Stimulated activated CD8-positive, alpha-beta memory T cell treated with anti-CD3 and anti-CD28 coated beads, Interleukin-4, amount 100 ng/mL, for 1 hour (primary cell): ENCODE measurements at places on chromosomes 3 and 15.

DNA sequence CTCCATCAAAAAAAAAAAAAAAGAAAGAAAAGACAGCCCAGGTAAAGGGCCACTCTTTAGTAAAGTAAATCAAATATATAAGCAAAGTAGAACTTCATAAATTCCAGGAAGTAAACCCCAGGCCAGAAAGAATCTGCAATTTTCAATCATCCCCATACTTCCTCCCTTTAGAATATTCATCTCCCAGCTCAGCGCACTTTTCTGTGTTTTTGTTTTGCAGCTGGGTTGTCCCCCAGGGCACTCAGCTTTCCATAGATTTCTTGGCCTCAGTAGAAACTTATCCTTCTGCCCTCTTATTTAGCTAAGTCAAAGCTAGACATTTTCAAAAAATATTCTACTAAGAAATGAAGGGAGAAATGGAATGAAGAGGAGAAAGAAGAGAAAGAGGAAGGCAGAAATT, 24.0 kb upstream of the SPRED1 start:
- no peak for DNase-seq

GRCh38 chr15:40079456-40079855, 29.2 kb downstream of the BMF start:
- no peak for DNase-seq

- no peak for DNase-seq
Observed at GRCh38 chr3:185824051-185825005, 514 bp downstream of the IGF2BP2 start.

DNA sequence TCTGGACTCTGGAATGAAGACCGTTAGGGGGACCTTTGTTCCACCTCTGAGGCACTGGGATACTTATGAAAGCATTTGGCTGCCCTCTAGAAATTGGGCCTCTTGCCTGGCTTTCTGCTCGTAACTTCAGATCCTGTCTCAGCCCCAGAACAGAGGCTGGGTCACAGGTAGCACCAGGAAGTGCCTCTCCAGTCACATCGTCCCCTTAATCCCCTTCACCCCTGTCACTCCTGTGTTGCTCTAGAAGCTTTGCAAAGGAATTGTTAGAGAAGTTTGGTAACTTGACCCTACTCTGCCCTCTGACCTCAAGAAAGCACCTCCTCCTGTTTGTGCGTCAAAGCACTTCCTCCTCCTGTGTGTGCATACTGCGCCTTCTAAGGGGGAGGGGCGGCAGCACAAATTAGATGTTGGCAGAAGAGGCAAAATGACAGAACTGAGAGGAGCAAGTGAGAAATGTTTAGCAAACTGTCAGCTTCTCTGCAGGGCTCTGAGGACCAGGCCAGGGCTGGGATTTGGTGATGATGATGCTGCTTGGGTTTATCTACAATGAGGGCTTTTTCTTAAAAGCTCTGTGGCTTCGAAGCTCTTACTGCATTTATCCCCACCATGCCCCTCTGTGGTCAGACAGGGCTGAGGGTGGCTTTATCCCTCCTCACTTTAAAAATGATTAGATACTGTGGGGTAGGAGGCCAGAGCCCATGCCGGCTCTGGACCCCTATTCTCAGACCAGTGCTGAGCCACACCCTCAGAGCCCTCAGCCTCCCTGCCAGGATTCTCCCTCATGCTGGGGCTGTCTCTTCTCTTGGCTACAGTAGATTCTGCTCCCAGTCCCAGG, 76.2 kb downstream of the LARS2 start:
- DNase-seq: no peak

- no peak for DNase-seq
Observed at GRCh38 chr3:57512166-57512565, 32.0 kb downstream of the DNAH12 start.

DNA sequence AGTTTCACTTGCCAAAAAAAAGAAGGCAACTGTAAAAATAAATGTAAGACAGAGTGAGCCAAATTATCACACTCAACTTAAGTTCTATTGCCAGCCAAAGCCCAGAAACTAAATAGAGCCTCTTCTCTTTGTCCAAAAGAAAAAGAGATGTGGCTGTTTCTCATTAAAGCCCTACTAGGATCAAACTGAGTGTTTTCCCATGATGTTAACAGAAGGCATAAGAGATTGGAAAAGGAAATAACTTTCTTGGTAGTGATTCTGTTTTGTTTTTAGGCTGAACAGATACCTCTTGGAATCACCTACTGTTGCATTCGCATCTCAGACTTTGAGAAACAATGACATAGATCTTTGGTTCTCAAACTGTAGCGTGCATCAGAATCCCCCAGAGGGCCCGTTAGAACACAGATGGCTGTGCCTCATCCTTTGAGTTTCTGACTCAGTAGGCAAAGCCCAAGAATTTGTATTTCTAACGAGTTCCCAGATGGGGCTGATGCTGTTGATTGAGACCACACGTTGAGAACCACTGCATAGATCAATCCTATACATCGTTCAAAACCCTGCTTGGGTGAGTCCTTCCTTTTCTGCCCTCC, 42.5 kb upstream of the SRGAP3 start:
- DNase-seq: no peak

DNA sequence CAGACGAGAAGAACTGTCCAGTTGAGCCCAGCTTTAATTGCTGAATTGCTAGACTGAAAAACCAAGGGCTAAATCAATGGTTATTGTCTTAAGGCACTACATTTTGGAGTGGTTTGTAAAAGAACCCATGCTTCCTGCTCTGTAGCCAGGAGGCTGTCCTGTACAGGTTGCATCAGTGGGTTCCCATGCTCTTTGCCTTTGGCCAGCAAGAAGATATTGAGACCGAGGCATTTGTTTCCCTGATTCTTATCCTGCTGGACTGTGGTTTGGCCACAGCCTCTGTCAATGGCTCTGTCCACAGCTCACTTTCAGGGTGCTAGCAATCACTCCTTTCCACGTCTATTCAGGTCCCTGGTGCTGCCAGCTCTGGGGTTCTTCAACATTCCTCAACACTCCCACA, 89.6 kb downstream of the FAM43A start:
- DNase-seq: no peak

- DNase-seq: no peak
Observed at GRCh38 chr3:35592589-35593295, 46.6 kb upstream of the ARPP21 start.

DNA sequence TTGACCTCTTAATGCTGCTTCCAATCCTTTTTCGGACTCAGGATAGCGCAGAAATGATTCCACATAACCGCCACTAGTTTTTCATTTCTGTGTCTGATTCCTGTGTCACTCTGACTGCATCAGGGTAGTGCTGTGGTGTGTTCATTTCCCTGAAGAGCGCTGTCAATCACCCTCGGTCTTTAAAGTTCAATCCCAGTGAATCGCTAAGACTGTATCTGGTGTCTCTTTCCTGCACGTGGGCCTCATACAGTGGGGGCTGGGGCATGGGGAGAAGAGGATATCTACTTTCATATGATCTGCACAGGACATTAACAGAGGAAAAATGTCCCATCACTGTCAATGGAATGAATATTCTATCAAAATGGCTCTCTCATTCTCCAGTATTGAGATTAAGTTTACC, 32.9 kb upstream of the BNIP2 start:
- DNase-seq: no peak

GRCh38 chr3:134419214-134419959, 45.1 kb upstream of the AMOTL2 start:
- no peak for DNase-seq

DNA sequence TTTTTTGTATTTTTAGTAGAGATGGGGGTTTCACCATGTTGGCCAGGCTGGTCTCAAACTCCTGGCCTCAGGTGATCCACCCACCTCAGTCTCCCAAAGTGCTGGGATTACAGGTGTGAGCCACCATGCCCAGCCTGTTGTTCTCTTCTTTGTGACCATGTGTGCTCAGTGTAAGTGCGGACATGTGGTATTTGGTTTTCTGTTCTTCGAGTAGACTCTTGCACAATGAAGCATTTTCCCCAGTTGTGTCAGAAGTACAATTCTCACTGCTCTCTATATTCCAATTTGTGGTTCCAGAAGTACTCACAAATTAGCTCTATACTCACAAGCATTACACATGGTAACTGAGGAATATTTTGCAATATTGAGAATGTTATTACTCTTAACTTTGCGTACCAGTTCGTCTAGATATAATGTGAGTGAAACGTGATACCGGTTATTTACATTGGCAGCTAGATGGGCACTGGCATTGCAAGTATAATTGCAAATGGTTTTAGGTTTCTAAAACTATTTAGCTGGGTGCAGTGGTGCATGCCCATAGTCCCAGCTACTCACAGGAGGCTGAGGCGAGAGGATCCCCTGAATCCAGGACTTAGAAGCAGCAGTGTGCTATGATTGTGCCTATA, 34.2 kb upstream of the MTMR14 start:
- no peak for DNase-seq

GRCh38 chr3:17407576-17407975, 334.9 kb downstream of the TBC1D5 start:
- DNase-seq: no peak

DNA sequence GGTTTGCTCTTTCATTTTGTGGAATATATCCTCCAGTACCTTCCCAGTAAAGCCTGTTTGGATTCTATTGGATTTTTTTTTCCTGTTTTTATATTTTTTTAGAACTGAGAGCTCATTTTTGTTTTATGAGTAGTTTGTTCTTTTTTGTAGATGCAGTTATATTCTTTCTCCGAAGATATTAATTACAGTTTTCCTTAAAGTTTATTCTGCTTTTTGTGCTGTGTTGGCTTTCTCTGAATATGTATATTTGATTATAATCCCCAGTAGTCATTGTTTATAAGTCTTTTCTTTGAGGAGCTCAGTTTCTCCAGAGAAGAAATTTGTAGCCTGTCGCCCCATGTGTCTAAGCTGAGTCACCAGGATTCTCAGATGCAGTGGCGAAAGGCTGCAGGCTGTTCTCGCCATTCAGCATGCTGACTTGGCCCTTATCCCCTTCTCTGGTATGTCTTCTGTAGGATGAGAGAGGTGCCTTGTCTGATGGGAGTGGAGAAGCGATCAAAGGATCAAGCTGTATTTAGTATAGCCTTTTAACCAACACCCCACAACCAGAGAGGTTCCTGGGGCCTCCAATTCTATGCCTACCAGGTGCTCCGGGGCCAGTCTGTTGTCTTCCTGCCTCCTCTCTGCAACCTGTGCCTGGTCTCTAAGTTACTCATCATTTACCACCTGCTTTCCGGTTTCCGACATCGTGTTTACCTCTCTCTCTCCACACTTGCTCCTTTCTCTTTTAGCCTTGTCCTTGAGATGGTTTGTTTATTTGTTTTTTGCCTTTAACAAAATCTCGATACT, 31.7 kb upstream of the MFSD1 start:
- DNase-seq: no peak

GRCh38 chr3:195246581-195246995, 24.4 kb downstream of the XXYLT1 start:
- DNase-seq: no peak

- no peak for DNase-seq
Observed at GRCh38 chr3:111418391-111418790, 123.6 kb upstream of the CD96 start.

DNA sequence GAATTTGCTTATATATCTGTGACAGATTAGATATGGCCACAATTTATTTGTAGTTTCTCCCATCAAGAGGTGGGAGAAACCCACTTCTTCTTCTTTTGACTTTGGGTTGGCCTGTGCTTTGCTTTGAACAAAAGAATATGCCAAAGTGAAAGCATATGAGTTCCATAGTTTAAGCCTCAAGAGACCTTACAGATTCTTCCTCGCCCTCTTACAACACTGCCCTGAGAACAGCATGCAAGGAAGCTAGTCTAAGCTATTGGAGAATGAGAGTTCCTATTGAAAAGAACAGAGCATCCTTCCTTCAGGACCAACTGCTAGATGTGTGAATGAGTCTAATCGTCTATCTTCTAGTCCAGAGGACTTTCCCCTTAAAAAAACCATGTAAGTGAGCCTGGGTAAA, 394.8 kb downstream of the TUSC7 start:
- no peak for DNase-seq

DNA sequence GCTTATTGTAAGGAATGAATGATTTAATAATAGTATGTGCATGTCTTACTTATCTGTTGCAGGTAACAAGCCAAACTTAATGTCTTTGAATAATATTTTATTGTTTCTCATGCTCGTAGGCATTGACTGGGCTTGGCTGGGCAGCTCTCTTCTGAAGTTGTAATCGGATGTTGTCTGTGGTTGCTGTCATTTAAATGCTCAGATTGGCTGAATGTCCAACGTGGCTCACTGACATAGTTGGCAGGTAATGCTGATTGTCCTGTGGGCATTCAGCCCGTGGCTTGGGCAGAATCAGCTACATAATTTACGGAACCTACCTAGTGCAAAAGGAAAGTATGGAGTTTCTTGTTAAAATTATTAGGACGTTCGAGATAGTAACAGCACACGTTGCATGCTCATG, 297.4 kb upstream of the GBE1 start:
- DNase-seq: no peak

DNA sequence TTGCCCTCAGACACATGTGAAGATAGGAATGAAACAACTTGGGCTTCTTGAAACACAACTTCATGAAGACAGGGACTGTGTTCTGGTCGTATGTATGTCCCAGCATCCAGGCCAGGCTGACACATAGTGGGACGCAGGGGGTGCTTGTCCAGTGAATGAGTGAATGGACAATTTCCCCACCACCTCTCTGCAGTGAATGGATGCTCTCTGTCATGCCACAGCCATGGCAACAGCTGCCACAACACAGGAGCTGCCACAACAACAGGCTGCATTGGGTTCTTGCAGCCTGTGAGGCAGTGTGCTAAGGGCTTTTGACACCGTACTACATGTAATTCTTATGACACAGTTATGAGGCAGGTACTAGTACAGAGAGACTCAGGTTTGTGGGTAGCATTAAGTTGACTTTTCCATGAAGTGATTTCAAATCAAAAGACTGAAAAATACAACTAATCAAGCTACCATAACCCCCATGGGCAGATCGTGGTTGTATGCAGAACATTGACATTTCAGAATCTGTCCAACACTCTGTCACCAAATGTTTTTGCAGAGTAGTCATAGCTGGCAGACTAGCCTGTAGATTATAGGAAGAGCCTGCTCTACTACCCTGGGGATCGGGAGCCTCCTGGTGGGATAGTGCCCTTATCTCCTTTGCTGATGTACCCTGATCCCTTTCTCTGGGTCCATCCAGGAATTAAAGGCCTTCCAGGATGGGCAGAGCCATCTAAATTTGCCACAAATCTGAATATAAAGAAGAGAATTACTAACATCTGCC, 40.8 kb downstream of the CLSTN2 start:
- DNase-seq: no peak

DNA sequence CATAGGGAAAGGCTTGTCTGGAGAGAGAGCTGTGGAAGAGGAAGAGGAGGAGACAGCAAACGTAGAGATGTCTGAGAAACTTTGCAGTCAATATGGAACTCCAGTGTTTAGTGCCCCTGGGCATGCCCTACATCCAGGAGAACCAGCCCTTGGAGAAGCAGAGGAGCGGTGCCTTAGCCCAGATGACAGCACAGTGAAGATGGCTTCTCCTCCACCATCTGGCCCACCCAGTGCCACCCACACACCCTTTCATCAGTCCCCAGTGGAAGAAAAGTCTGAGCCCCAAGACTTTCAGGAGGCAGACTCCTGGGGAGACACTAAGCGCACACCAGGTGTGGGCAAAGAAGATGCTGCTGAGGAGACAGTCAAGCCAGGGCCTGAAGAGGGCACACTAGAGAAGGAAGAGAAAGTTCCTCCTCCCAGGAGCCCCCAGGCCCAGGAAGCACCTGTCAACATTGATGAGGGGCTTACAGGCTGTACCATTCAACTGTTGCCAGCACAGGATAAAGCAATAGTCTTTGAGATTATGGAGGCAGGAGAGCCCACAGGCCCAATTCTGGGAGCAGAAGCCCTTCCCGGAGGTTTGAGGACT, 6.9 kb downstream of the MAP1A start:
- no peak for DNase-seq

- DNase-seq: no peak
Observed at GRCh38 chr3:150733936-150734794, 28.8 kb downstream of the SIAH2 start.

- DNase-seq: no peak
Observed at GRCh38 chr3:39056151-39056550, 4.3 kb downstream of the WDR48 start.
